ENCODE measurements at places on chromosomes 16 and 17.

DNA sequence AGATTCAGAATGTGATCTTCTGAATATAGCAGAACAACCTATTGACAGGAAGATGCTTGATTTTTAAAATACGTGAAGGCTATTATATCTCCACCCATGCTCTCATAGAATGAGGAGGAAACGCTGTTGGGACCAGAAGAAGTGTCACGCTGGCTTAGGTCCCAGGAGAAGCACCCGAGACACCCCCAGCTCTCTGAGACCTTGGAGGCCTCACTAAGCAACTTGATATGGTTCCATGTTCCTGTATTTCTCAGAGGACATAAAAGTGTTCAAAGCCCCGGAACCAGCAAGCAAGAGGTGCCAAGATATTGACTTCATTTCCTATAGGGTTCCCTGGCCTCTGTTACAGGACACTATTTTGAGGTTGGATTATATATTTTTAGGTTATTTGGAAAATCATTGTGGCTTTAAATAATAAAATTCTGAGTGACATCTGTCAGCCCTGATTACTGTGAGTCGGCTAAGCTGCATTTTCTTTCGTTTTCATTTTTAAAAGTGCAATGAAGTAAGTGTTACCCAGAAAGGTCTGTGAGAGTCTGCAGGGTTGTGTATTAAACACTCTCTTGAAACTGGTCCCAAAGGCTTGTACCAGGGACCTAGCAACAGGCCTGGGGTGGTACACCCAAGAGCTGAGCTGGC is 400.0 kb downstream of the SOX9 start:
- DNase-seq, result no peak

- no peak for DNase-seq
Observed at GRCh38 chr16:19245326-19245925, 40.1 kb upstream of the CLEC19A start.

GRCh38 chr17:21542991-21543390 is 149.3 kb upstream of the KCNJ18 start:
- no peak for DNase-seq

- no peak for DNase-seq
Observed at GRCh38 chr17:28433721-28434120, 27.7 kb upstream of the SLC46A1 start.
